ENCODE measurements at places on chromosomes 4 and X.
A peak's percentile ranks its signal among the peaks of the same experiment; 100 is the strongest.

DNA sequence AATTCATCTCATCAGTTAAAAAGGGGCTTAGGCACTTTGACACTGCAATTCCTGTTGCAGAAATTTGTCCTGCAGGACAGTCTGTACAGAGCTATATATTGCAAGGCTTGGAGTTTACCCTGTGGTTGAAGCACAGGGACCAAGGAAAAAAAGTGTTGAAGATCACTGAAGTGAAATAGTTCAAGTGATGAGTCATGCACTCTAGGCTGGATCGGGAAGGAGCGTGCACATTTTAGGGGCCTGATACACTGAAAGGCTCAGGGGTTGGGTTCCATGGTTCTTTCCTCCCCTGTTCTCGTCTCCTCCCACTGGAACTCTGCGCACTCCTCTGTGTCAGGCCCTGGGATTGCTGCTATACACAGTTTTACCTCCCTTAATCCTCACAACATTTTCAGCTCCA lies 104.9 kb upstream of the ARMCX2 start:
- no peak for DNase-seq

GRCh38 chrX:42241421-42241820 lies 318.1 kb upstream of the CASK start:
- no peak for DNase-seq

GRCh38 chrX:126237524-126237923 lies 71.4 kb upstream of the DCAF12L2 start:
- DNase-seq, result no peak

DNA sequence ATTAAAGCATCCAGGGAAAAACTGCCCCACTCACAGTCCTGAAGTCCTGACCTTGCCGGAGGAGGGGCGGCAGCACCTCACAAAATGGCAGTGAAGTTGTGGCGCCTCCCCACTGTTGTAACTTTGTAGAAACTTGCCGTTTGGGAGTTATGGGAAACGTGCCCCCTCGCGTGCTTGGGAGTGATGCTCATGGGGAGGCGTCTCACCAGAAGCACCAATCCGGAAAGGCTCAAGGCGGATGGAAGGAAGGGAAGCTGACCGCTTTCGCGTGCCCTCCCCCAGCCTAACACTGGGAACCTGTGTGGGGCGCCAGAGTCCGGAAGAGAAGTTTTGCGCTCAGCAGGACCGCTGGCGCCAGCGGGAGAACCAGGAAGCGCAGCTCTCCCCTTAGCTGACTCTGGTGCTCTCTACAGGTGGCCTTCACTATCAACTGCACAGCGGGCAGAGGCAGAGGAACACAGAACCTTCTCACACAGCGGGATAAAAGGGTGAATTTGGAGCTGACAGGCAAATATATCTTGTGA lies at the start of the genes CT45A10 and SAGE1:
Gene CT45A10, minus strand, starts transcription at position 151 of the 524 bp plus-strand sequence. CDS start 8,100 bp downstream, outside the sequence.
Gene SAGE1, plus strand, starts transcription at position 423 of the 524 bp plus-strand sequence. CDS start 2,527 bp downstream, outside the sequence.
- no peak for DNase-seq

GRCh38 chrX:42398967-42399631 lies 378.9 kb downstream of the PPP1R2C start:
- DNase-seq, result no peak

GRCh38 chr4:105710678-105711077 lies 2.1 kb downstream of the GSTCD start:
- no peak for DNase-seq

- no peak for DNase-seq
These were observed 81.5 kb downstream of the FAM193A start for GRCh38 chr4:2617955-2618354.

DNA sequence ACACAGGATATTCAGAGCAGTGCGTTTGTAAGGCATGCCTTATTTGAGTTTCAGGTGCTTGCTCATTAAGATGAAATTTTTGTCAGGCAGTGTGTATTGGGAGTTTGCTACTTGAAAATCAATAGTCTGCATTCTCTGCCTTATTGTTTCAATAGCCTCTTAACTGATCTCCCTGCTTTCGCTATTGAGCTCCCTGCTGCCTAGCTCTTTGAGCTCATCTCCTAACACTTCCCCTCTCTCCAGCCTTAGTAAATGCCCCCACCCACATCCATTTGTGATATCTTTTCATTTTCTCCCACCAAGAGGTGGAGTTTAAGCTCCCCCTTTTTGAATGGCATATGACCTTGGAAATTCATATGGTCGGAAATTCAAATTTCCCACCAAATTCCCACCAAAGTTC lies 256.6 kb downstream of the IL1RAPL1 start:
- DNase-seq, result no peak

DNA sequence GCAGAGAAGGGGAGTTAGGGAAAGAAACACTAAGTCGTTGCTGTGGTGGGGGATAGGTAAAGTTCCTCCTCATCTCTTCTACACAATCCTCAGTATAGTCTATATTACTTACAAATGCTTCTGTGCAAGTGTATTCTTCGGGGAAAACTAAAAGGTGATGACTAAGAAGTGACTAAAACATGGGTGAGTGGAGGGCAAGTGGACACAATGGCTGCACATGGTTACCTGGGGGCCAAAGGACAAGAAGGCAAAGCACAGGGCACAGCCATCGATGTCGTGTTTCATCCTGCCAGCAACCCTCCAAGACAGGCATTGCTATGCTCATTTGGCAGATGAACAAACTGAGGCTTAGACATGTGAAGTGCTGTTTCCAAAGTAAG lies 35.5 kb upstream of the CCKAR start:
- DNase-seq, result no peak

- DNase-seq, result peak; percentile 85
These were observed 124.2 kb downstream of the NFKB1 start for GRCh38 chr4:102625232-102625930.

DNA sequence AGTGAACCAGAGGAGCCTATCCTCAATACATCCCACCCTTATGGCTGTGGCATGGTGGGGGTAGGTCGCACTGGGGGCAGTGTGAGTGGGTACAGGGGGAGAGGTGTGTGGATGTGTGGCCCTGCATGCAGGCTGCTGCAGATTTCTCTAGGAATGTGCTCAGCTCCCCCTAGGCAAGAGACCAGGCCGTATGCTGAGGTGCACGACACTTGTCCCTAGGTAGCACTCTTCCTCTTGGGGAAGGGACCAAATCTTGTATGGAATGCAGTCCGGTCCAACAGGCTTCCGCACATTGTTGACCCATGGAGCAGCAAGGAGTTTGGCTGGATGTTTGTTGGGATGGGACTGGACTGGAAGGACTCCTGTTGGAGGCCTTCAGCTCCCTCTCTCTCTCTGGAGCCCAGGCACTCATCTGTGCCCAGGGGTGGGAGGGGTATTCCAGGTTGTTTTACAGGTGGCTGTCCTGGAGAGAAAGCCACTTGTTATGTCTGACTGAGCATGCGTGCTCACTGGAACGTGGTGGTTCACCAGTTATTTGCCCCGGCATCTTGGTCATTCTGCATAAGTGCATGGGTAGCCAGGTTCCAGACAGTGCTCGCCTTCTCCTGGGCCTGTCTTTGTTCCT lies 55.1 kb downstream of the NBDY start:
- no peak for DNase-seq

DNA sequence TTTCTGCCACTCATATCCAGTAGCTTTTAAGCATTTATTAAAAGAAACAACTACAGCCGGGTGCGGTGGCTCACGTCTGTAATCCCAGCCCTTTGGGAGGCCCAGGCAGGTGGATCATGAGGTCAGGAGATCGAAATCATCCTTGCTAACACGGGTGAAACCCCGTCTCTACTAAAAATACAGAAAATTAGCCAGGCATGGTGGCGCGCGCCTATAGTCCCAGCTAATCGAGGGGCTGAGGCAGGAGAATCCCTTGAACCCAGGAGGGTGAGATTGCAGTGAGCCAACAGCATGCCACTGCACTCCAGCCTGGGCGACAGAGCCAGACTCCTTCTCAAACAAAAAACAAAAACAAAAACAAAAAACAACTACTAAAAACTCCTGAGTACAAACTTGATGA lies 119.8 kb downstream of the EPHA5 start:
- no peak for DNase-seq

DNA sequence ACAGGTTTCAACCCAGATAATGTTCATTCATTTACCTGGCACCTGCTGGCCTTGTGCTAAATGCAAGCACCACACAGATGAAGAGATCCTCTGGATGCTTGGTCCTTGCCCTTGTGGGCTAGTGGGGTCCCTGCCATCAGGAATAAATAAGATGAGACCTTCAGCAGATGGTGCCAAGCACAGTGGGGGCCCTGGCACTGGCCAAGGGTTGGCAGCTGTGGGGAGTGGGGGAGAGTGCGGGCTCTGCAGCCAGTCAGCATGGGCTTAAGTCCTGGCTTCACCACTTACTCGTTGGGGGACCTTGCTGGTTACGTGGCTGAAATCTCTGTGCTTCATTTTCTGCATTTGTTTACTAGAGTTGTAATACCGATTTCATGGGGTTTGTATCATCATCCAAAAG lies 6.9 kb downstream of the LAP3 start:
- DNase-seq, result no peak

- DNase-seq, result no peak
These were observed 236.5 kb downstream of the MAGEB17 start for GRCh38 chrX:16403808-16404207.

GRCh38 chrX:82816001-82816400 lies 692.1 kb upstream of the POU3F4 start:
- DNase-seq, result no peak

GRCh38 chrX:75156531-75156945 lies 455 bp upstream of the ABCB7 start:
- peak; percentile 24 for DNase-seq

DNA sequence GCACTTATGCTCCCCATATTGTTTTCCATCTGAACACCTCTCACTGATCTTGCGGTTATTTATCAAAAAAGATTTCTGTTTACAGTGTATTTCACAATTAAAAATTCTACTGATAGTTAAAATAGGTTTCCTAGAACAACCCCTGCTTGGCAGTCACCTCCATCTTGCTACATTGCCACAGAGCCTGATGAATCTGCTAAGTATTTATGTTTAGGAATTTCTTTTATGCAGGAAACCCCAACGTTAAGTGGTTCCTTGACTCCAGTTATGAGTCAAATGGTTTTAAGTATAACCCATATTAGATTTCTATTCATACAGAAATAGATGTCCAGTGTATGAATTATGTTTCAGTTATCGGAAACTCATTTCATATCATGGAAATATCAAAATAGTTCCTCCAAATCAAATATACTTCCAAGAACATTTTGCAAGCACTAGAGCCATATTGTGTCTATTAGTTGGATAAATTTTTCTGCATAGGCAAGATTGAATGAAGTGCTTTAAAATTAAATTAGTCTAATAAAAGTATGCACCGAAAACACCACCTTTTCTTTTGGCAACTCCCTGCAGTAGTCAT lies 20.6 kb downstream of the GALNT7 start:
- DNase-seq, result no peak

DNA sequence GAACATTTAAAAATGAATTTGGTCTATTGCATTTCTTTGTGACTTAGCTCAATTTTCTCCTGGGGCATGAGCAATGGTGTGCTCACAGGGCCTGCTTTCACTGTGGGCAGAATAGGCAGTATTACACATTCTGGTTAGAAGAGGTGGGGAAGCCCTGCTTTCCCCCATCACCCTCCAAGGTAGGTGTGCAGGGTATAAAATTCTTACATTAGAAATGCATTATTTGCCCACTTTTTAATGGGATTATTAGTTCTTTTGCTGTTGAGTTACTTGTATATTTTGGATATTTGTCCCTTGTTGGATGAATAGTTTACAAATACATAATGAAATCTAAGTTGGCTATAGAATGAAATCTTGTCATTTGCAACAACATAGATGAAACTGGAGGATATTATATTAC lies 8.3 kb upstream of the STBD1 start:
- DNase-seq, result no peak

DNA sequence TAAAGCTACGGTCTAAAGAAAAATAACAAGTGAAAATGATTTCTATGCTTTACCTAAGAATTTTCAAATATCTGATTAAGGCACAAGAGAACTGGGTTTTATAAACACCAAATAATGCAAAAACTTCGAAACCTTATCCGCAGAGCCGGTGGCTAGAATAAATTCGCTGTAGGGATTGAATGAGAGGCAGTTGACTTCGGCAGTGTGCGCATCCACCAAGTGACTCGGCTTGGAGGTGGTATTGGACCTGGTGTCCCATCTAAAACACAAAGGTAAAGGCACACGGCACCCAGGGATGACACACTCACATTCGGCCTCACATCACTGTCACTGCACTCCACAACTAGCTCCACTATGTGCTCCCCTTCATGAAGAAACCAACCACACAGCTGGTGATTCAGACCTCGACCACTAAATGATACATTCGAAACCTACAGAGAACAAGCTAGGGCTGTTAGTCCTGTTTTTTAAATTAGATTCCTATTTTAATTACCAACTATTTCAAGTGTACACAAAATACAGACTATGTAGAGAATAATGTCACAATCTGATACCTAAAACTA lies 17.5 kb downstream of the RBBP7 start:
- no peak for DNase-seq

- DNase-seq, result no peak
These were observed 50.5 kb upstream of the RAB33B start for GRCh38 chr4:139403462-139403861.

DNA sequence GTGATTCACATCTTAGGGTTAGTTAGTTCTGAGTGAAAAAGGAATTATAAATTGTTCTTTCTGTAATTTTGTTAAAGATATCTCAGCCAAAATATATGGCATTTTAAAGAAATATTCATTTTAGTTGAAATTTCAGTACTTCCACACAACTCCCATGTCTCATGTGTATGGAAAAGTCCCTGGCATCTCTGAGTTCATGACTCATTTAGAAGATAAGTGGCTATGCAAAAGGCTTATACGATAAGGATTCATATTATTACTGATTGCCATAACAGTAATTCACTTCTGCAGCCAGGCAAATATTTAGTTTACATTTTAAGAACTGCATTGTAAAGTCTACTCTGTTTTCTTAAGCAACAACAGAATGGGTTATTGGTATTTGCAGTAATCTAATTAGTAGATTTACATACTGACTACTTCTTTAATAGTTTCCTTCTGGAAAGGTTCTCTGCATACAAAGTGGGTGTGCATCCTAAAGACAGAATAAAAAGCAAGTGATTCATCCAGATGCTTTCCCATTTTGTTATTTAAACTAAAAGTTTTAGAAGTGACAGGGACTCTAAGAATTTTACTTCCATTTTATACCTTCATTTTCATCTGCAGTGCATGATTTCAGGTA lies 682.4 kb upstream of the PABPC4L start:
- DNase-seq, result no peak

- DNase-seq, result peak; percentile 19
These were observed 29.7 kb upstream of the DIPK2B start for GRCh38 chrX:45230410-45230809.

GRCh38 chr4:78293348-78293747 lies 236.2 kb downstream of the FRAS1 start:
- no peak for DNase-seq

GRCh38 chrX:69179380-69179911 lies 14.2 kb upstream of the PJA1 start:
- no peak for DNase-seq

GRCh38 chr4:57691370-57691769 lies 581.2 kb upstream of the IGFBP7 start:
- no peak for DNase-seq
